ENCODE measurements at places on chromosomes 12 and 14.

DNA sequence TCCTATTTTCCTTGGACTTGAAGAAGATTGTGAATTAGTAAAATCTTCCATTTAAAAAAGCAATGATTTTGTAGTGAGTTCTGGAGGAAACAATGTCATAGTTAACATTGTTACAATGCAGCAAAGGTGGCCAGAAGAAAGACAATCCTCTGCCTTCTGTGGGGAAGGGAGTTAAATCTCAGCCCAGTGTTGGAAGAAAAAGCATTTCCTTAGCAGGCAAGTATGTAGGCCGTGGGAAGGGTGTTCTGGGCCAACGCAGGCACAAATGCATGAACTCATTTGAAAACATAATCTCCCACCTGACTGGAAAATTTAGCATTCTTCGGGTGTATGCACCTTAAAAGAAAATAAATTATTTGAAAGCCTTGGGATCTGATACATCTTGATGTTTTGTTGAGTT lies 258.6 kb downstream of the ADAMTS20 start:
- no peak for DNase-seq

GRCh38 chr14:104775073-104775489 lies 20.5 kb downstream of the AKT1 start:
- DNase-seq, result no peak

GRCh38 chr12:106311139-106311538 lies 8.6 kb downstream of the TCP11L2 start:
- no peak for DNase-seq

- DNase-seq, result no peak
These were observed 479.0 kb downstream of the GLT1D1 start for GRCh38 chr12:129332286-129332685.

- DNase-seq, result no peak
These were observed 265.7 kb downstream of the AEBP2 start for GRCh38 chr12:19704966-19705365.

GRCh38 chr12:87406926-87407325 lies 622.3 kb downstream of the C12orf50 start:
- DNase-seq, result no peak
